ENCODE measurements at places on chromosomes 7 and 10.

- DNase-seq: no peak
These were observed 384.5 kb downstream of the HGF start for GRCh38 chr7:81385370-81385769.

GRCh38 chr7:140350056-140350455 lies 48.3 kb downstream of the SLC37A3 start:
- no peak for DNase-seq

DNA sequence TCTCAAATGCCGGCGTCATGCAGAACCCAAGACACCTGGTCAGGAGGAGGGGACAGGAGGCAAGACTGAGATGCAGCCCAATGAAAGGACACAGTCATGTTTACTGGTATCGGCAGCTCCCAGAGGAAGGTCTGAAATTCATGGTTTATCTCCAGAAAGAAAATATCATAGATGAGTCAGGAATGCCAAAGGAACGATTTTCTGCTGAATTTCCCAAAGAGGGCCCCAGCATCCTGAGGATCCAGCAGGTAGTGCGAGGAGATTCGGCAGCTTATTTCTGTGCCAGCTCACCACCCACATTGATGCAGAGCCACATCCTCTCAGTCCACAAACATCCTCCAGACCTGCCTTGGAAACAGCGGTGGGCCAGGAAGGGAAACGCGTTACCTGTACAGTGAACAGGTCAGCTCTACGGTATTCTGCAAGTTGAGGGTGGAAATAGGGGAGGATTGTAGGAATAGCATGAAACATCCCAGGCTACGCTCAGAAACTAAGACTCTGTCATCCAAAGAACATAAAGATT lies 133.1 kb upstream of the PRSS1 start:
- no peak for DNase-seq

DNA sequence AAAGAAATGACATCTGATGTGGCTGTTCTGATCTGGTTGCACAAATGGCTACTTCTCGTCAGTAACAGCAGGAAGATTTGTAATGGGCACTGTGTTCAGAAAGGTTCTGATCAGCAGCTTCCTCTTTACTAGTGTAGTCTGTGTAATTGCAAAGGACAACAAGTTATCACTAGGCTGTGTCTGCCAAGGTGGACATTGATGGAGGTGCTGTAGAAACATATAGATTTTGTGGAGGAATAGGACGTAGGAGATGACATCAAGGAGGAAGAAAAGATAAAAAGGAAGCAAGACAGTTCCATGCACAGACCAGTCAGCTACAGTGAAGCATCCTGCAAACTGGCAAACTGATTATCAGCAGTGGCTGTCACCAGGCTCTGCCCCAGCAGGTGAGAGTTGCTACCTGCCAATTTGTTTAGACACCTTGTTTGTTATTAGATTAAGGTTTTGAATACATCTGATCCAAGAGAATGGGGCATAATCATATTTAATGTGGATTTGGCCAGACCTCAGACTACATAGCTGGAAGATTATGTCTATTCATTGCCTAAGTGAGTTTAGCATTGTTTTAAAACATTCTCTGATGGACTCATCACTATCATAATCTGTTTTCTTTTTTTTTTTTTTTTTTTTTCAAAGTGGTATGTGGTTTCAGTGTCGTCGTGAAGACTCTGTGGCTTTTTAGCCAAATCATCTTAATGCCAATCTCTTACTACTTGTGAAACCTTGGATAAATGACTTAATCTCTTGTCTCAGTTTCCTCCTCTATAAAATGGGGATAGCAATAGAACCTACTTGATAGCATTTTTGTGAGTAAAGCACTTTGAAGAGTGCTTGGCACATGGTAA lies 417.9 kb upstream of the LRGUK start:
- DNase-seq: no peak

DNA sequence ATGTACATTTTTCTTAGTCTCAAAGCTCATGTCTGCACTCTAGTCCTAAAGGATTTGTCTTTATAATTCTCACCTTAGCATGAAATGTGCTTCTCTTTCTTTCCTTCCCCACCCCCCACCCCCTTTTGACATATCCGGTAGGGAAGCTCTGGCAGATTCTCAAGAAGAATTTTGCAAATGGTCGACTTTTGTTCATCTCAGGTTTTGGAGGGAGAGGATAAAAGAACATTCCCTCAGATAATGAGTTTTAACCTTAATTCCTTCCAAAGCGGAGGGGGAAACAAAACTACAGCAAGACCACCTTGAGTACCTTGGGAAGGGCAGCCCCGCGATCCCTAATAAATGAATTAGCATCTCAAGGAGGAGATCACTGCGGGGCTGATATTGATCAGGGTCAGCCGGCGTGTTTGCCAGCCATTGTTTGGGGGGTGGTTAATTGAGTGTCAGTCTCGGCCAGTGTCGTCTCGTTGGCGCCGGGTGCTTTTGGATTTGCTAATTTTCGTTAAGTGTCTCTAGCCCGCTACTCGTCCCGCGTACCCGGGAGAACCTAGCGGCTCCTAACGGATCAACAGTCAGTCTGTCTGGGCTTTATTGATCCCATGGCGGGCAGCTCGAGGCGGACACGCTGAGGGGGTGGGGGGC lies 874 bp upstream of the BAMBI start:
- no peak for DNase-seq

DNA sequence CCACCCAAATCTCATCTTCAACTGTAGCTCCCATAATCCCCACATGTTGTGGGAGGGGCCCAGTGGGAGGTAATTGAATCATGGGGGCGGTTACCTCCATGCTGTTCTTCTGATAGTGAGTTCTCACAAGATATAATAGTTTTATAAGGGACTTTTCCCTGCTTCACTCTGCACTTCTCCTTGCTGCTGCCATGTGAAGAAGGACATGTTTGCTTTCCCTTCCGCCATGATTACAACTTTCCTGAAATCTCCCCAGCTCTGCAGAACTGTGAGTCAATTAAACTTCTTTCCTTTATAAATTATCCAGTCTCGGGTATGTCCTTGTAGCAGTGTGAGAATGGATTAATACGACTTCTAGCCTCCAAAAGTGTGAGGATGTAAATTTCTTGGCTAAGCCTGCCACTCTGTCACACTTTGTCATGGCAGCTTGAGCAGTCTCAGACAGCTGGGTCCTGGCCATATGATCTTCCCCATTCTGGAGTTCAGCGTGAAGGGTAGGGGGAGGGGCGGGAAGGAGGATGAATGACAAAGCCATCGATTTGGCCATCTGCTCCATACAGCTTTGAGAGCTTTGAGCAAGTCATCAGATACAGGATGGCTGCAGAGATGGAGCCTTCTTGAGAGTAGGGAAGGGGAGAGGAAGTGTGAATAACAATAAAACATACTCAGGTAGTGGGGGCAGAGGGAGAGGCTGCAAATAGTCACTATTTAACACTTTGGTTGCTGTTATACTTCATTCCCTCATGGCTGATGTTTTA lies 19.1 kb upstream of the INPP5F start:
- no peak for DNase-seq

DNA sequence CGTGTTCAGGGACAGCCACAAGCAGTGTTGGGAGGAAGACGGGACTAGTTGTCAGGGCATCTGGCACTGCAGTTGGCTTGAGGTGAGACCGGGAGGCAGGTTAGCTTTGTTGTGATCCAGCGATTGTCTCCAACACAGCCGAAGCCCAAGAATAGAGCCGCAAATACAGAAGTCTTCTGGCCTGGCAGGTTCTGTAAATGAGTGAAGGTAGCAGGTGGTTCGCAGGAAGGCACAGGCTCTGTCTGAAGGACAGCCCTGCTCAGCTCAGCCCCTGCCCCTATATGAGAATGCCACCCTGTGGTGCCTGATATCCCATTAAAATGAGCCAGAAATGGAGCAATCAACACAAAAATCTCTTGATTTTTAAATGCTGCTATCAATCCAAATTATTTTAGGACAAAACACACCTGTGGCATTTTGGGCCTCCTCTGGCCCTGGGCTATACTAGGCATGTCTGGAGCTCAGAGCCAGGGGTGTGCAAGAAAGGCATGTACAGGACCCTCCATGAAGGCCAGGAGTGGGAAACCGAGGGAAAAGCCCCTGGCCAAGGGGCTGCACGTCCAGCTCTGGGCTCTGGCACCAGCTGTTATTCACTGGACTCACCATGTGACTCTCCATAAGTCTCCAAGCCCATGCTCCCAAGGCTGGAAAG lies 11.2 kb upstream of the C10orf71 start:
- DNase-seq: no peak

GRCh38 chr10:53899463-53900160 lies 901.4 kb downstream of the PCDH15 start:
- no peak for DNase-seq

DNA sequence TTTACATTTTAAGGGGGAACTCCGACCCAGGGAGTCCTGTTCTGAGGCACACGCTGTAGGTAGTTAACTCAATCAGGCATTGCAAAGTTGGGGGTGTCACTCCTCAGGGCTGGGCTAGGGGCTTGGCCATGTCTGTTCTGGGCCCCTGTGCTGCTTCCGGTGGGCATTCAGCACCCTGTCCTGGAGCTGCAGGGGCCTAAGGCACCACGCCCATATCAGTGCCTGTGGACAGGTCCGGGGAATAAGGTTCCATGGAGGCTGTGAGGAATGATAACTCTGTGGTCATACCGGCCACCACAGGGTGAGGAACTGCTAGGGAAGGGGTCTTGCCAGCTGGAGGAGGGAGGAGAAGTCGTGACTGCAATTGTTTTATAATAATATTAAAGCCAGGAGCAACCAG lies 539.1 kb upstream of the FOXK1 start:
- no peak for DNase-seq

GRCh38 chr7:144709066-144709465 lies 126.8 kb downstream of the TPK1 start:
- no peak for DNase-seq

DNA sequence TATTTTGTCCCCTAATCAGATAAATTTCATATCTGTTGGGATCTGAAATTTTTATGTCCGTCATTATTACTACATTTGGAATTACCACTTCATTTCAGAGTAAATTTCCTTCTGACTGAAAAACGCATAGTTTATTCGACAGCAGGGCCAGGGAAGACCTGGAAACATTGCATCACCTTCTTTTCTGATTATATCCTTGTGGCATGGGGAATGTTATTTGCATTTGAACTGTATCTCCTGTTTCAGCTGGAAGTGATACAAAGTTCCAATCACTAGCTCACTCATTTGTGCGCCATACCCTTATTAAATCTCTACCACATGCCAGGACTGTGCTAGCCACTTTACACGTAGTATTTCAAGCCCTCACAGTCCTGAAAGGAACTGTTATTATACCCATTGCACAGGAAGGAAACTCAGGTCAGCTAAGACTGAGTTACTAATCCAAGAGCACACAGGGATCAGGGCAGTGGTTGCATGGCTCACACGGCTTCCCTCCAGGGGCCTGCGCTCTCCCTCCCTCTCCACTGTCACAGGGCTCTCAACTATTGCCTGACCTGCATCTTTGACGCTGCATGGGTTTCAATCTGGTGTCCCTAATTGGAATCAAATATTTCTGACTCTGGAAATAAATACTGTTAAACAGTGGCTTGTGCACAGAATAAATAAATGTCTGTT lies 84.4 kb upstream of the NANOS1 start:
- DNase-seq: no peak

GRCh38 chr7:80450621-80451308 lies 61.1 kb downstream of the GNAT3 start:
- DNase-seq: no peak

DNA sequence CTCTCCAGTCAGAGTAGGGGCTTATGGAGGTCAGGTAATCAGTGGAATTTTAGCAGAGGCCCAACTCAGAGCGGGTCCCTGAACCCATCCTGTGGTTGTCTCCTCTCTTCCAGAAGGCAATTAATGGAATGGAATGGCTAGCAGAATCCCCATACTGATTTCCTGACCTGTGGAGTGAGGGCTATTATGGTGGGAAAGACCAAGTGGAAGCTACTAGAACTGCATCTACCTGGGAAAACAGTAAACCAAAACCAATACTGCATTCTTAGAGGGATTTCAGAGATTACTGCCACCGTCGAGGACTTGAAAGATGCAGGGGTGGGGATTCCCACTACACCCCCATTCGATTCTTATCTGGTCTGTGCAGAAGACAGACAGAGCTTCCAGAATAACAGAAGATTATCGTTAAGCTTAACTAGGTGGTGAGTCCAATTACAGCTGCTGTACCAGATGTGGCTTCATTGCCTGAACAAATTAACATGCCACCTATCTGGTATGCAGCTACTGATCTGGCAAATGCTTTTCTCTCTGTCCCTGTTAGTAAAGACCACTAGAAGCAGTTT lies 73.2 kb downstream of the LMBR1 start:
- DNase-seq: no peak

DNA sequence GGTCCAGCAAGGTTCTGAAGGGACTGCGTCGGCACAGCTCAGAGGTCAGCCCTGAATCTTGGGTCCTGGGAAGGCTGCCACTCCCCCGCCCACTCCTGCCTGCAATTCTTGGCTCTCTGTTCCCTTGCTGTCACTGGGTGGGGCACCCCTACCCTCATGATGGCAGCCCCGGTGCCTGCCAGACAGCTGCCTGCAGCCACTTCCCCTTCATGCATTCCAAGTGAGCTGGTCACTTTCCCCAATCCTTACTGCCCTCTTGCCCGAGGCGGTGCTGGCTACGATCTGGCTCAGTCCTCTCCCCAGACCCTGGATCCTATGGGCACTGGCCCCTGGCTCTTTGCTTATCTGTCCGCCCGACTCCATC lies 14.2 kb downstream of the MYL10 start:
- no peak for DNase-seq

DNA sequence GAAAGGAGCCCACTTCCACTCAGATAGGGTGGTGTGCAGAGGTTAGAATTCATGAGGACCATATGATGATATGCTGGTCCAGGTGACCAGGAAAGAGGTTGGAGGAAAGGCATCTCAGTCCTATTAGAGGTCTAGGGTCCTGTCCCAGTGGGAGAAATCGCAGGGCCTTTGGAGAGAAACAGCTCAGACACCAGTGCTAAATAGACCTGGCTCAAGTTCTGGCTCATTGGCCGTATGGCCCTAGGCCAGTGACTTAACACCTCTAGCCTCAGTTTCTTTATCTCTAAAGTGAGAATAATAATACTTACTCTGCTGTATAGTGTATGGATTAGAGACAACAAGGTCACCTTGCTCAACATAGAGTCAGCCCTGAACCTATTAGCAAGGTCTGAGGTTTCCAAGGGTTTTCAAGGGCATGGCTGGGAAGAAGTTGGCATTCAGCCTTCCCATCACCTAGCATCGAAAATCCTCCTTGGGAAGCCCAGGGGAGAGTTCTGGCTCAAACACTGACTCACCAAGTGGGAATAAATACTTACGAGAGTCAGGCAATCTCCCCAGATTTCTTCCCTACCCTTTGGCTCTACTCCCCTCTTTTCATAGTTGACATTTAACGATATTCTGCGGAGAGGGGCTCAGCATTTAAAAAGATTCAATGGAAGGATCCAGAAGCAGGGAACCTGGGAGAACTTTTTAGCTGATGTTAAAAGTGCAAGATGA lies 473.1 kb upstream of the PODXL start:
- DNase-seq: no peak

- no peak for DNase-seq
These were observed 92.4 kb upstream of the TMEM72 start for GRCh38 chr10:44818701-44819127.

Data from activated CD4-positive, CD25-positive, alpha-beta regulatory T cell (primary cell).